ENCODE measurements at places on chromosomes 3 and 15.

- no peak for DNase-seq
These were observed 157.3 kb upstream of the BHLHE40 start for GRCh38 chr3:4821975-4822374.

DNA sequence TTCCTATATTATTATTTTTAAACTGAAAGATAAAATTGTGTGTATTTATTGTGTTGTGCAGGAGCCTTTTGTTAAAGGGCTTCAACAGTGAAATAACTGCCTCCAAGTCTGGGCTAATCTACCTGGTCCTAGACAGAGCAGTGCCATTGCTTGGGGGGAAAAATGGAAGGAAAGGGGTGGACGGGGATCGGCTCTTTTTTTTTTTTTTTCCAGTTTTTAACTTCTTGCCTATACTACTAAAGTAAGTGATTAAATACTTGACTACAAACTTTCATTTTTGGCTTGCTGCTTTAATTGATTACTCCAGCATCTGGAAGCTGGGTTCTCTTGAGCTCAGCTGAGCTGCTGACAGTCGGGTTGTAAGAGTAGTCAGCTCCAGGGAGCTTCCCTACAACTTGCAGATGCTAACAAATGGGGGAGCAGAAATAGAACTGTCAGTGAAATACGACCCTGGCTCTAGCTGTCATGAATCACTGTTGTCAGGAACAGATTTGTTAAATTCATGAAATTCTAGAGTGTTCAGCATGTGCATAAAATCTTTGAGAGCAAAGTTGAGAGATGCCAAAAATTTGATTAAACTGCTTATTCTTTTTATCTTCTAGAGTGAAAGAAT is 276.7 kb downstream of the ROBO1 start:
- DNase-seq, result no peak

DNA sequence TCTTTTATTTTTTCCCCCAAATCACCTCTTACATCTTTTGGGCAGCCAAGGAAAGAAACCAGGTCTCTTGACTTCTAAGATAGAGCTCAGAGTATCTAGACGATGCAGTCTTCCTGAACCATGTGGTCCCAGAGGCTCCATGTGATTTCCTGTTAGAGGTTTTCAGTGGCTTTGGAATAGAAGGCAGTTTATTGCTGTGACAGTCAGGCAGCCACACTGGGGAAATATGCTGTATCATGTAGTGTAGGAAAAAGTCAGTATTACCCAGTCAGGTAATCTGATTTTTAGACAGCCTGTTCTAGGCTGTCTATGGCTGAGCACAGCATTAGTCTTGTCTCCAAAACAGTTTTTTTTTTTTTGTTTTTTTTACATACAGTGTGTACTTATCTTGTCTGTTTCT is 294.3 kb downstream of the THSD4 start:
- no peak for DNase-seq

DNA sequence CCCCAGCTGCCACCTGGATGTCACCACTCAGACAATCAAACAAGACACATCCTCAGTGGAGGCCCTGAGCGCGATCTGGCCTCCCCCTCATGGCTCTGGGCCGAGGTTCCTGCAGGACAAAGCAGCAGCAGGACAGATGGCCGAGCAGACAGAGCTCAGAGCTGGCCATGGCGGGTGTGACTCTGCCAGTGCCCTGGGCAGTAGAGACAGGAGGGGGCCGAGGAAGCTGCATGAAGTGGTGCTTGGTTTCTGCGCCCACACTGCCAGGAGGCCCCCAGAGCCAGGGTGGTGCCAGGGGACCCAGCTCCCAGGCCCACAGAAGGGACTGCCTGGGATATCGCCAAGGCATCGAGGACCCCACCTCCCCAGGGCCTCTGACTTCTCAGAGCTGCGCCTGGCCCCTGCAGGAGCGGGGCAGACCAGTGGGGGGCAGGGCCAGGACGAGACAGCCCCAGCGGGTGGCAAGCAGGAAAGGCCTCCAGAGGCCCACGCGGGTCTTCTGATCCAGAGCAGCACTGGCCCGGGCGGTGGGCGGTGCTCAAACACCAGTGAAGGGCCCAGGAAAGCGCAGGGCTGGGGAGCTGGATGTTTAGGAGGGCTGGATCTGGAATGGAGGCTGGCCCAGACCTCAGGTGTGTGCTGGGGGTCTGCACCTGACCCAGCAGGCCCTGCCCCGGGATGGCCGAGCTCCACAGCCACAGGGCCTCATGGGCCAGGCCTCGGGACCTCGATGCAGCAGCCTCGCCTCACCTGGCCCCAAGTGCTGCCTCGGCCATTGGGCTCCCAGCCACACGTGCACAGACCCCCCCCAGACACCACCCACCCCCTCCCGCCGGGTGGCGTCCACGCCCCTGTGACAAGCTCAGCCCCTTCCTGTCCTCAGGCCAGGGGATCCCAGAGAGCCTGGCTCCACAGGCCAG is 76.0 kb downstream of the GOLGA8G start:
- no peak for DNase-seq

- no peak for DNase-seq
These were observed 52.0 kb upstream of the CCNB2 start for GRCh38 chr15:59052915-59053407.

DNA sequence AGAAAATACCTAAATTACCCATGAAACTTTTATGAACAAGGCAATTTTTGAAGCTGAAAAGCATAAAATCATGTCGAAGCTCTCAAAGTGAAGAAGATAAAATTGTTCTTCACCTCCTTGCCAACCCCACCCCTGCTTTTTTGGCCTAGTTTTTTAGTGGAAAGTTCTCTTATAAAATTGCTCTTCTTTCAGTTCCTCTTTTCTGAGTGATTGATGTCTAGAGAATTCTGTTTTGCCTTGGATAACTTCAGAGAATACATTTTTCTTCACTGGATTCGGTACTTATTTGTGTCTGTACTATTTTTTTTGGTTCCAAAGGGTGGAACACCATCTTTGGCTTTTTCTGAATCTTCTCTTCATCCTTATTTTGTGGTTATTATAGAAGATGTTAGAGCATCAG is 25.0 kb upstream of the PYDC2 start:
- DNase-seq, result no peak

GRCh38 chr3:46480491-46481195 is 15.9 kb upstream of the LTF start:
- DNase-seq, result no peak

- DNase-seq, result no peak
These were observed 46.8 kb downstream of the PDHB start for GRCh38 chr3:58386626-58387365.

DNA sequence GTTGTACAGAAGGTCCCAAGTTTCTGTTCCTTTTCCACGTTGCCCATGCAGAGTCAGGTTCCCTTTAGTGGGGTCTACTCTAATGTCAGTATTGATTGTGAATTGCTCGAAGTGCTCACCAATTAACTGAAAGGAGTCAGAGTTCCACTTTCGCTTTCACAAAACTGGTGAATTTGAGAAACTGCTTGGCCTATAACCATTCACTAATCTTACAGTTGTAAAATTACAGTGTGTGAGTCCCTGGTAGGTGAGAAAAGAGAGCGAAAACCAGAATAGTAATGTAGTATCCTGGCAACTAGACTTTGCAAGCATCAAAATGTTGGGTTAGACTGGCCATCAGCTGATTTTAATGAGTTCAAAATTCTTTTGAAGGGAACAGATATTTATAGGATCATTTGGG is 237.5 kb upstream of the CHRM5 start:
- no peak for DNase-seq

DNA sequence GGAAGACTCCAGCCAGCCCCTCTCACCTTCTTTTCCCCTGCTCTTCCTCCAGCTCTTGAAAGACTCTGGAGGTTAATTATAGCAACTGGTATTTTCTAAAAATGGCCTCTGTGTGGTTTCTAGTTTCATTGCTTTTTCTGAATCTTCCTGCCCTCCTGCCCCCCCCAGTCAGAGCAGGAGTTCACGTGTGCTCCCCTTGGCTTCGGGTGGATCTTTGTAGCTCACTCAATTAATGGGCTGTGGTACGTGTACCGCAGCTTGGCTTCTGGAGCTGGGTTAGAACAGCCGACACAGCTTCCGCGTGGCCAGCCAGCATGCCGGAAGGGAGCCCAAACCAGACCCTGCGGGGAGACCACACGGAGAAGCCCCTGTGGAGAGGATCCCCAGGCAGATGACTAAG is 31.5 kb downstream of the TM2D3 start:
- DNase-seq, result no peak

DNA sequence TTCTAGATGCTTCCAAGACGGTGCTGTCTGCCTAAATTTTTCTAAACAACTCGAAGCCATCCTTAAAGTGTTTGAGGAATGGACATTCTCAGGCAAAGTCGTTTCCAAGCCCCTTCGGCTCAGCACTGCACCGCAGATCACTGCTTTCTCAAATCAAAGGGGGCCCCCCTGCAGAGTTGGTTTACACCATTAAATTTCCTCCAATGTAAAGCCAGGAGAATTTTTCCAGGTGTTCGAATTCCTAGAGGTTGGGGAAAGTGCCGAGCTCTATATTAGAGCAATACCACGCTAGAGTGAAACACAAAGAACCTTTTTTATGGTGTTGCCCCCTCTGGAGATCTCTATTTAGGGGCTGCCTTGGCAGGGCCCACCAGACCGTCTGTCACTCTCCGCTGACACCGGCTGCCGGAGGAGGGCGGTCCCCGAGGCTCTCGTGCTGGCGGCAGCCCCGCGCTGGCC is 277.9 kb upstream of the NR2F2 start:
- no peak for DNase-seq

DNA sequence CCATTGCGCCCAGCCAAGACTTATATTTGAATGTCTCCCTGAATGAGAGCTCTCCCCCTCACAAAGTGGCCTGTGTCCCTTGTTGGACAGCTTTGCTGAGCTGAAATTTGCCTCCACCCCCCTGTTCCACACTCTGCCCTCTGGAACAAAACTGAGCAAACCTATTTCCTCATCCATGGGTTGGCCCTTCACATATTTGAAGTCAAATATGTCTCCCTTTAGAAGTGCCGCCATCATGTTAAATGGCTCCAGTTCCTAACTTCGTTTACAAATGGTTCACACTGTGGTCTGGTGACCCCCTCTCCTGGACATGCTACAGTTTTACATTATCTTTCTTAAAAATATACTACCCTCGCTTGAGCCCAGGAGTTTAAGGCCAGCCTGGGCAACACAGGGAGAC is 4.6 kb downstream of the PLIN1 start:
- no peak for DNase-seq

DNA sequence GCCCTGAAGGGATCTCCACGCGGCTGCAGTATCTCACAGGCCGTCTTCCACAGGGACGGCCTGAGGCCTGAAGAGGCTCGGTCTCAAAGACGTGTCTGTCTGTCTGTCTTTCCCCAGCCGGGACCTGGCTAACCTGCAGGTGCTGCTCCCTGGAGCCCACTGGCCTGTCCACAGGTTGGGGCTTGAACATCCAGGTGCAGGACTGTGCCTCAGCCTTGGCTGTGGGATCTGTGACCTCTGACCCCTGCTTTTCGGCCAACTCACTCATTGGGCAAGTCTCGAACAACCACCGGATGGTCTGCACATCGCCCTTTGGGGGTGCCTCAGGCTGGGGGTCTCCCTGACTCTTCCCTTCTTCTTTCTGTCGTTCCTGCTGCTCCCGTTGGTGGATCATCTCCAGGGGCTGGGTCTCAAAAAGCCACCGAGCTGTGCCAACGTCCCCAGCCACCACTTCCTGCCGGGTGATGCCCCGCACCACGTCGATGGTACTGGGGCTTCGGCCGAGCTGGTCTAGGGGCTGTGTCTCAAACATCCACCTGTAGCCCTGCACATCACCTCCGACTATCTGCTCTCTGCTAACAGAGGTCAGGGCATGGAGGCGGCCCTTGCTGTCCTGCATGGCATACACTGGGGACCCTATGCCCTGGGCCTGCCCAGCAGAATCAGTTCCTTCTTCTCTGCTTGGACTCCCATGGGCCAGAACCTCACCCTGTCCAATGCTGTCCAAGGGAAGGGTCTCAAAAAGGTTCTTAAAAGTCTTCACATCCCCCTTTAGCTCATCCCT is 4.8 kb downstream of the XIRP1 start:
- DNase-seq, result no peak

DNA sequence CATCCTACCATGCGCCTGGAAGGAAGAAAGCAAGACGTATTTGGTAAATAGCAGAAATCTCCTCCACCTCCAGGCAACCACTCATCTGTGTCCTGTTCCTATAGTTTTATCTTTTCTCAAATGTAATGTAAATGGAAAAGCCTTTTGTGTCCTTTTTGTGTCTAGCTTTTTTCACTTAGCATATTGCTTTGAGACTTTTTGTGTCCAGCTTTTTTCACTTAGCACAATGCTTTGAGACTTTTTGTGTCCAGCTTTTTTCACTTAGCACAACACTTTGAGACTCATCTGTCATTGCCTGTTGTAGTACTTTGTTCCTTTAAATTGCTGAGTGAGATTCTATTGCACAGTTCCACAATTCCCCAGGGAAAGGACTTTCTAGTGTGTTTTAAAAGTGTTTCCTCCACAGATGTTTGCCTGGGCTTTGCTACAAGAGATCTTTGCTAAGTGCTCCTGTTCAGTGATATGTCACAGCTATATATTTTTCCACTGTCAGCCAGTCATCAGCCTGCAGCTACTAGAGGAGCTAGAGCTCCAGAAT is 27.9 kb upstream of the MUC13 start:
- no peak for DNase-seq

DNA sequence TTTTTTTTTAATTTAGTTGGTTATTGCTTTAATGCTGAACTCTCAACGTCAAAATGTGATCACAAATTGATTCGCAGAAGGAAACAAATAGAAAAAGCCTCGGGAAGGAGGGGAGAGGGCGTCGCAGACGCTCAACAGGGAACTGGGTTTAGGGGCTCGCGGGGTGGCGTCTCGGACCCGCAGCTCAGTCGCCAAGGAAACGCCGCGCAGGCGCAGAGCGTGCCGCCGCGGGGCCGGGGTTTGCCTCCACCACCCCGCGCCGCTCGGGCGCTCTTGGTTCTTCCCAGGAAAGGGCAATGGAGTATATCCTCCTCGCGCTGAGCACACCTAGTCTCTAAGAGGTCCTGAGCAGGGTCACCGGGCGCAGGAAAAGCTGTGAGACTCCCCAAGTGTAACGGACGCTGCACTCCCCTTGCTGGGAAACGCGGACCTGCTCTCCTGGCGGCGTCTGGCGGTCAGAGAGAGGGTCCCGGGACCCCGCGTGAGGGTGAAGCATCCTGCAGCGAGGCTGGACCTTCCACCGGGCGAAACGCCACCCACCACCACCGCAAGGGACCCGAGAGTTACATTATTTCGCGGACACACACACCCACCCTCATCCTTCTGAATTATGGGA is 753 bp downstream of the PLCH1 start:
- DNase-seq, result peak; percentile 38

DNA sequence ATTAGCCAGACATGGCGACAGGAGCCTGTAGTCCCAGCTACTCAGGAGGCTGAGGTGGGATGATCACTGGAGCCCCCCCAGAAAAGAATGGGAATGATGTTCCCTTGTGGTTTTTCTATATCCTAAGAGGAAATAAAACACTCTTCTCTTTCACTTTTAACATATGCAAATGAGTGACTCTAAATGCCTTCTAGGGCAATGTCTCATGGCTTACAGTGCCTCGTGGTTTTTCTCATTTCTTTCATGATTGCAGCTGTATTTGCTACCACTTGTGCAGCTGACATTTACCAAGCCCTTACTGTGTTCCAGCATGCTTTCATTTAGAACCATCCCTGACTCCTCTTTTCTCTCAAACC is 26.4 kb downstream of the STOML1 start:
- DNase-seq, result no peak

- no peak for DNase-seq
These were observed 163.5 kb downstream of the IMPG2 start for GRCh38 chr3:101156787-101157345.

Data from DMS 273 treated with DMSO at 0.1 percent for 48 hours (cell line).